ENCODE measurements at places on chromosomes 1 and 21.

DNA sequence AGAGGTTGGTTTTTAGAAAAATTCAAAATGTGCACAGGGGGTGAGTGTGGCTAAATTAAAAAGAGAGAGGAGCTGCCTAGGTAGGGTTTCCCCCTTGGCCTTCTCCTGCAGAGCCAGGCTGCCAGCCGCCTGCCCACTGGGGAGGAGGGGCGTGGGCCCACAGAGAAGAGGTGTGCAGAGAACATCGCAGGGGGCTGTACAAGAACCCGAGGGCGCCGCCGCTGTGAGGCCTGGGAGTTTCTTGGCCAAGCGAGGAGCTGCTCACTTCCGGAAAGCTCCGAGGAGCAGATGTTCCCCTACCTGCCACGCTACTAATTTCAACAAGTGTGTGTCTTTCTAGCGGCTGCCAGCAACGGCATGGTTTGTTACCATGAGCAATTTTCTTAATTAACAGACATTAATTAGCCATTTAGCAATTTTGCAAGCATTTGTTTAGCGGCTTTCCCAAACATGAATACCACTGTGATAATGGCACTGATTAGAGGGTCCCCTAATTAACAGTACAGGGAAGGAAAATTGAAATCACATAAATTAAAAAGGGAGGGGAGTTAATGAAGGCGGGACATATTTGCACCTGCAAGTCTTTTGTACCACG, 59.7 kb downstream of the MRPL37 start:
- no peak for DNase-seq

DNA sequence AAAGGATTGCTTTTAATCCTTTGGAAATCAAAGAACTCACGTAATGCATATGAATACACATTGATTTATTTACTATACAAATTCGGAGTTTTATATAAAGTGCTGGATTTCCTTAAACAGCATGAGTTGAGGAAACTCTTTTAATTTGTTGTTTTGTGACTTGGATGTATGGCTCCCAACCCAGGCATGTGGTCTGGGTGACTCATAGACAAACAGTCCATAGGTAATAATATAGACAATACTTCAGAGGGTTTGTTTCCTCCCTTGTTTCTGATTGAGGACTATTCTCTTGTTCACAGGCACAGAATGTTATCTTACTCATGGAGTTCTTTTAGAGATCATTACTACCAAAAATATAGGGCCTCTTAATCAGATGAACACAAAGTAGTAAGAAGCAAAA, 43.8 kb downstream of the XPR1 start:
- DNase-seq: no peak

DNA sequence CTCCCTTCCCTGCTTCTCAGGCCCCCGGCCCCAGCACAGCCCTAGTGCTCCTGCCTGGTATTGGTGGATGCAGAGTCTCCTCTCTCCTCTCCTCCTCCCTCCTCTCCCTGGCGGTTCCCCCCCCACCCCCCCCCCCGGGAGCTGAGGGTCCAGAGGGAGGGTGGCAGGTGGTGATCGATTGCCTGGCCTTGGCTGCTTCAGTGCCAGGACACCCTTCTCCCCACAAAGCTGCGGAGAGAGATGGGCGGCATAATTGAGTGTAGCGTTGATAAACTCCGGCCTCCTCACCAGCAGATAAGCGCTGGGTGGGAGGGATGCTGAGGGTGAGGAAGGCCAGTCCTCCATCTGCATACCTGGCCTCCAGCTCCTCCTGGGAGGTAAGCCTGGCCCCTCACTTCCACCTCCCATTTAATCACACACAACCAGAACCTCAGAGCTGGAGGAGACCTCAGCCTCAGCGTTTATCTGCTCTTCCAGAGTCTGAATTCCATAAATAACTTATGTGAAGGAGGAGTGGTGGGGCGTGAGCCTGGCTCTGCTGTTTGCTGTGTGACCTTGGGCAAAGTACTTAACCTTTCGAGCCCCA, 60.8 kb downstream of the LRRN2 start:
- DNase-seq: no peak

DNA sequence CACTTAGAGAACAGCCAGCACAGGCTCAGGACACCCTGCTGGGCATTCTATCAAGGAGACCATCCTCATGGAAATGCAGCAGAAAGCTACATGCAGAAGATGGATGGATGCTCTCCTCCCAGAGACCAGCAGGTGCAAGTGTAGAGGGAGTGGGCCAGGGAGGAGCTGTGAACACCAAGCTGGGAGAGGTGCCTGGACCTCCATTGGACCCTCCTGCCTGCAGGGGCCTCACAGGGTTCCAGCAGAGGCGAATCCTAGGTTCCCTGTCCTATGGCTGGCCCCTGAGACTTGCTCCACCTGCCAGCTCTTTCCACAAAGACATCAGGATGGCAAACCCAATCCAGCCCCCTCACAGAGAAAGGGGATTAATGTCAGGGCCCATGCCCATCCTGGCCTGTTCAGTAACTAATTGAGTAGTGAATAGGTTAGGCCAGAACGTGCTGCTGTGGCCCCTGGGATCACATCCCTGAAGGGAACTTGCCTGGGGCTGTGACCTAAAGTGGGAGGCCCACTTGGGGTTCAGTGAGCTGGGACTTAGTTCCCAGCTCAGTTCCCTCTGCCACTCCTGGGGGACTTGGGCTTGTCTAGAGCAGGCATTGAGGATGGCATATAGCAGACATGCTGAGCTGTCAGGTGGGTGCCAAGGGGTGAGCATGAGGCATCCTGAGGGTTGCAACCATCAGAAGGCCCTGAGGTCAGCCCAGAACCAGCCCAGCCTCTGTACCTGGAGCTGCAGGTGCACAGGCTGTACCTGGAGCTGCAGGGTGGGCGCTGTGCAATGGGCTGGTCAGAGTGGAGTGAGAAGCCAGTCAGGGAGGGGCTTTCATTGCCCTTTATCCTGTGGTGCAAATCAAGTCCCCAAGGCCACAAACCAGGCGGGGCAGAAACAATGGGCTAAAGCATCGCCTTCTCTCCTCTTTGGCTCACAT, 22.9 kb upstream of the ZNF678 start:
- no peak for DNase-seq

DNA sequence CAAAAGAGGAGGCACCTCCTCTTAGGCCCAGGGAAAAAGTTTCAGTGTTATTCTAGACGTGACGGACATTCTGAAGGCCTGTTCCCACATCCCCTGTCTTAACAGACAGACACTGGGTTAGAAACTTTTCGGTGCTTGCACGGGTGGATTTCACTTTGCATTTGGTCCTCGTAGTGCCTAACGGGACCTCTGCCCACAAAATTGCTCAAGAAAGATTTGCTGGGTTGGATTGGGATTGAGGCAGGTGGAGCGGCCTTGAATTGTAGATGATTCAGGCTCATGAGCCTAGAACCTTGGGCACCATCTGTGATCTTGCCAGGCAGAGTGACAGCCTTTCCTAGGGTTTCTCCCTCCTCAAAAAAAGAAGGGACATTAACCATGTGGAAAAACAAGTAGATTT, 2.8 kb downstream of the PLA2G5 start:
- DNase-seq: no peak

DNA sequence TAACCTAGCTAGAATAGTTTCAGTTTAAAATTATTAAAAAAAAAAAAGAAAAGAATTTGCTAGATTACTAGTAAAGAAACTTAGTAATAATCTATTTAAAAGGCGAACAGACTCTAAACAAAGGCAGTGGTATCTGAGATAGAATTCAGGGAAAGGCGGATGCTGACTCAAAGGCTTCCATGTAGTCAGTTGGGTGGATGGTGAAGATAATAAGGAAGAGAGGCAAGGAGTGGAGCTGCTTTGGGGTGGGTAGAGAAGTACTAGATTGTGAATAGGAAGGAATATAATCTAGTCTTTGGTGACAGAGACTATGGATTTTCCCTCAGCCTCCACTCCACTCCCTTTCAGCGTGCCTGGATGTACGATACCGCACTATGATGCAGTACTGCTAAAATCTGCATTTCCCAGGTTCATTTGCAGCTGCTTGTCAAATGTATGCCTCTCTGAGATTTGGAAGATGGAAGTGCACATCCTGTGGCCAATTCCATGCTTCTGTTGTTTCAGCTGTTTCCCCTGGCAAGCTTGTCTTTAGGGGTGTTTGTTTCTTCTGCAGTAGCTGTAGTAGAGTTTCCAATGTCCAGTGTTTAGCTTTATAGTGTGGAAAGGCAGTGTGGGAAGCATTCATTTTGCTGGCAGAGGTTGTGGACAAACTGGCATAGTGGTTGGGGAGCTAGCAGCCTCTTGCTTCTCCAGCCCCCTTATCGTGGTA, 184.6 kb upstream of the NRIP1 start:
- no peak for DNase-seq

GRCh38 chr21:31905503-31906451, 33.0 kb downstream of the HUNK start:
- no peak for DNase-seq

DNA sequence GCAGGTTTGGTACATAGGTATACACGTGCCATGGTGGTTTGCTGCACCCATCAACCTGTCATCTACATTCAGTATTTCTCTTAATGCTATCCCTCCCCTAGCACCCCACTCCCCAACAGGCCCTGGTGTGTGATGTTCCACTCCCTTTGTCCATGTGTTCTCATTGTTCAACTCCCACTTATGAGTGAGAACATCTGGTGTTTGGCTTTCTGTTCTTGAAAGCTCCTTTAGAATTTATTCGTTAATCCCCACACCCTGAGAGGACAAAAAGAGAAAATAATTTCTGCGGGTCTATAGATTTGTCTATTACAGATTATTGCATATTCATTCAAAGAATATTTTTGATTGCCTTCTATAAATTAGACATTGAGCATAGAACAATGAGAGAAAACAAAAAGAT, 455.5 kb downstream of the PLPP3 start:
- DNase-seq: no peak

DNA sequence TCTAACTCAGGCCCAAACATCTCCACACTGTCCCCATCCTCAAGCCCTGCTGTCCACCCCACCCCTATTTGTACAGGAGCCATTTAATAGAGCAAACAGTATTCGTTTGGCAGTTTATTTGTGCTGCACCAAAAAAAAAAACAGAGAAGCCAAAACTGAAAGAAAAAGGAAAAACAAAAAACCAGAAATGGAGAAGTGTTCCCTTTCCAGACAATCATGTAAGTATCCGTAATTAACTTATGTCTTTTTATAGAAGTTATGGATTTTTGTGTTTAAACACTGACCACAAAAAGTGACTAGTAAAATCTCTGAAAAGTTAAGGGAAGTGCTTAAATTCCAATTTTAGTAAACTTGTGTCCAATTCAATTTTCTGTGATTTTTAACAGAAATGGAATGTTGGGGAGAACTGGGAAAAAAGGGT, 40.4 kb upstream of the ZBTB18 start:
- no peak for DNase-seq

- DNase-seq: no peak
These were observed 37.3 kb upstream of the PGD start for GRCh38 chr1:10361515-10361914.

GRCh38 chr1:244160455-244161235, 109.6 kb downstream of the ZBTB18 start:
- no peak for DNase-seq

DNA sequence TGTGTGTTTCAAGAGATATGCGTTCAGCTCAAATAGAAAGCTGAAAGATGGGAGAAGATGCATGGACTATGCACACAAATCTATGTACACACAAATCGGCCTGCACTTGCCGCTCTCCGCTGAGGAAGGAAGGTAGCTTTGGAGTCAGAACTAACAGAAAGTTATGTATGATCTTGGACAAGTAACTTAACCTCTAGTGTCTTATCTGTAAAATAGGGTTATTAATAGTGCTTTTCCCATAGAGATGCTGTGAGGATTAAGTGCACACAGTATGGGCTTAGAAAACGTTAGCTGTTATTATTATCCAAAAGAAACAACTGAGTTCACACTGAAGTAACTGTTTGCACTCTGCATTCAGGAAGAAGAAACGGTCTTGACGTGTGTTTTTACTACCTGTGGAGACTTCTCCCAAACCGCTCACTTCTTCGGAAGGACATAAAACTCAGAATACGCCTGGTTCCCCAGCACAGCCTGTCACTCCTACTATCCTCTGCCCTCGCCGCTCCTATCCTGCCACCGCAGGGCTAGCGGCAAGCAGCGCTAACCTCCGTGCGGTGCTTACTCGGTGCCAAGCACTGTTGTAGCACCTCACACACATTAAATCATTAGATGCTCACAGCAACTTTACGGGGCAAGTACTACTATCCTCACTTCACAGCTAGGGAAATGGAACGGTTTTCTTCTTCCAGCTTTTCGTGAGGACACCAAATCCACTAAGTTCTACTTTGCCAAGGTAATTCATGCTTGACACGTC, 1.3 kb downstream of the TGFBR3 start:
- peak; percentile 37 for DNase-seq

DNA sequence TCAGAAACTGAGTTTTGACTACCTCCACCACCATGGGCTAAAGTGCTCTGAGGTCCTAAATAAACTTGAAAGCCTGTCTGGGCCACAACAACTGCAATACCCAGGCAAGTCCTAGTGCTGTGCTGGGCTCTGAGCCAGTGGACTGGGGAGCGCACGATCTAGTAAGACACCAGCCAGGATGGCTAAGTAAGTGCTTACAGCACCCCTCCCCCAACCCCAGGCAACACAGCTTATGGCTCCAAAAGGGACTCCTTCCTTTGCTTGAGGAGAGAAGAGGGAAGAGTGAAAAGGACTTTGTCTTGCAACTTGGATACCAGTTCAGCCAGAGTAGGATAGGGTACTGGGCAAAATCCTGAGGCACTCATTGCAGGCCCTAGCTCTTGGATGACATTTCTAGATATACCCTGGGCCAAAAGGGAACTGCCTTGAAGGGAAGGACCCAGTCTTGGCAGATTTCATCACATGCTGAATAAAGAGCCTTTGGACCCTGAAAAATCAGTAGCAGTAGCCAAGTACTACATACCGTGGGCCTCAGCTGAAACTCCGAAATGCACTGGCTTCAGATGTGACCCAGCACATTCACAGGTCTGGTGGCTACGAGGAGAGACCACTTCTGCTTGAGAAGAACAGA, 1.6 kb downstream of the C1orf105 start:
- DNase-seq: no peak

GRCh38 chr21:42513985-42514882, 582 bp downstream of the SLC37A1 start:
- DNase-seq: peak; percentile 73

DNA sequence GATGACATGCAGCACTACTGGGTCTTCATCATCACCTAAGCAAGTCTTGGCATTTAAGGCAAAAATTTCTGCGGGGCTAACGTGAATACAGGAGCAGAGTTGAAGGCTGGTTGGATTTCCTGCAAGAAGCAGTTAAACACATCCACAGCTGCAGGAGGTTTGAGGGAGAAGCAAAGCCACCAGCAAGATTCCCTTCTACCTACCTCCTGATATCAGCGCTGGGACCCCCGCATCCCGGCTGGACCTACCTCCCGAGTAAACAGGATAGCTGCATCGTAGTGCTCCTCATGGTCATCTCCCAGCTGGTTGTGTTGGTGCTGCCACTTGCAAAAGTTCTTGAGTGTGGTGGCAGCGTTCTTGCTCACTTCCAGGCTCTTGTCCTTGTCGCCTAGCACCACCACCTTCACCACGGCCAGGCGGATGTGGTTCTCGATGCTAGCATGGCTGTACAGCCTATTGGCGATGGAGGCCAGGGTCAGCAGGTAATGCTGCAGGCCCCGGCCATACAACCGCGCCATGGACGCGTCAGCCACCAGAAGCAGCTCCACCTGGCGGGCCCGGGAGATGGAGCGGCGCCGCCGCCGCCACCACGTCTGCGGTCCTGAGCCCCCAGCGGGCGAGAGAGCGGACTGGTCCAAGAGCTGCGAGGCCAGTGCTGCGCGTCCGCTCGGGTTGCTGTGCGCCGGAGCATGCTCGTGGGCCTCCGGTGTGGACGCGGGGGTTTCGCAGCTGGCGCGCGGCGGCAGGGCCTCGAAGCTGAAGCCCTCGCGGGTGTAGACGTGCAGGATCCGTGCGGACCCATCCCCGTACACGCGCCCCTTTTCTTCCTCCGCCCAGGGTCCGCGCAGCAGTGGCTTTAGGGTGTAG, 1.6 kb downstream of the ADAMTS5 start:
- no peak for DNase-seq

GRCh38 chr1:36555041-36555440, 72.3 kb upstream of the CSF3R start:
- DNase-seq: no peak
